ENCODE measurements at places on chromosomes 12 and 14. TPM values are rescaled to one million over a fixed set of nuclear protein-coding genes. Genes with fewer than 3 reads are reported as not detected.

- no peak for DNase-seq
Measured at GRCh38 chr14:56195223-56195622, 77.0 kb downstream of the PELI2 start.

- DNase-seq: no peak
Measured at GRCh38 chr12:22635812-22636211, 10.8 kb downstream of the ETNK1 start.

DNA sequence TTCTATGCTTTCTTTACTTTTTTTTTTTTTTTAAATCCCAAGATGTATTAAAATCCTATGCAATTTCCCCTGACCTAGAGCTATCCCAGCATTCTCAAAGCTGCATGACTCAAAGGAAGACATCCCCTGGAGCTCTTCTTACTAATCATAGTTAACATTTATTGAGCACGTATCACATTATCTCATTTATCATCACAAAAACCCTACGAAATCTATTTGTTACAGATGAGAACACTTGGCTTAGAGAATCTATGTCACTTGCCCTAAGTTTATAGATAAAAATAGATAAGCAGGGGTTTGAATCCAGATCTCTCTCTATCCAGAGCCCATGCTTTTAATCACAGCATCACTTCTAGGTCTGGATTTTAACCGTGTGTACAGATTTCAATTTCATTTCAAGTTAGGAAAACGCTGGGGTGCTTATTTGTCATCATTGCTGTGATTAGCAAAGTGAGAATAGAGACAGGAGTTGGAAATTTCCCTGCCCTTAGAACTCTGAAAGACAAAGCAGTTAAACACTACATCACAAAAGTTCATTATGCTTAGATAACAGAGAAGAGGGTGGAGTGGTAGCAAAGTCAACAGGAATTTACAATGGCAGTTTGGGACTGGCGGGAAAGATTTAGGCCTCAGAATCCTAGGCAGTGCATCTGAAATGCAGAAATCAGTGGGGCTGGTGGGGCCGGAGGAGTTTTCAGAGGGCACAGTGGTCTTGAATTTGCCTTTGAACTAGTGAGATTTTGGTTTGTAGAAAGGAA is 177.7 kb upstream of the FRMD6 start:
- no peak for DNase-seq

GRCh38 chr12:58148405-58148804 is 207.0 kb downstream of the ATP23 start:
- DNase-seq: no peak

GRCh38 chr14:74326369-74327152 is 21.7 kb upstream of the VRTN start:
- DNase-seq: no peak

Gene SYNDIG1L
- total RNA-seq: not detected

DNA sequence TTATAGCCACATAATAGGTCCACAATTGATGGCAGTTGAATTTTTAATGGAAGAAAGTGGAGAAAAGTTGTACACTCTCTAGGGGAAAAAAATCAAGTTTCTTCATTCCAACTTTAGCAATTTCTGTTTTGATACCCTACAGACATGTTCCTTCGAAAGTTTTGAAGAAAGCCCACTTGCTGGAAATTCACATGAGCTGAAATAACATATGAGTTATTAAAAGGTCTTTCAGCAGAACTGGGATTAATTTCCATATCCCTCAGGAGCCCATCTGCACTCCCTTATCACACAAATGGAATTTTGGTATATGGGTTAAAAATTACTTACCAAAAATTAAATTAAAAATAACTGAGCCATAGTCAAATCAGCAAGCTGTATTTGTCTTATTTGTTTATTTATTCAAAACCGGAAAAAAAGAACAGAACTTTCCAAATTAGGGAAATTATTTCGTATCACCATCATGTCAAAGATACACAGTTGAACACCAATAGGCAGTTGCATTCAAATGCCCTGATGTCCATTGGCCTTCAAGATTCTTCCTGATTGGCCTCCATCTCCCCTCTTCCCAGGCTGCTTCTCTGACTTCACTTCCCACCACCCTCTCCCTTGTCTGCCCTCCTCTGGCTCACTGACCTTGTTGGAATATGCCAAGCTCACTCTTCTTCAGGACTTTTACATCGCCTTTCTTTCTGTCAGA is 445.5 kb downstream of the EGLN3 start:
- no peak for DNase-seq

GRCh38 chr14:56422703-56423213 is 156.8 kb upstream of the TMEM260 start:
- DNase-seq: peak; percentile 10

Gene CAPS2
- total RNA-seq: 1.9 TPM

DNA sequence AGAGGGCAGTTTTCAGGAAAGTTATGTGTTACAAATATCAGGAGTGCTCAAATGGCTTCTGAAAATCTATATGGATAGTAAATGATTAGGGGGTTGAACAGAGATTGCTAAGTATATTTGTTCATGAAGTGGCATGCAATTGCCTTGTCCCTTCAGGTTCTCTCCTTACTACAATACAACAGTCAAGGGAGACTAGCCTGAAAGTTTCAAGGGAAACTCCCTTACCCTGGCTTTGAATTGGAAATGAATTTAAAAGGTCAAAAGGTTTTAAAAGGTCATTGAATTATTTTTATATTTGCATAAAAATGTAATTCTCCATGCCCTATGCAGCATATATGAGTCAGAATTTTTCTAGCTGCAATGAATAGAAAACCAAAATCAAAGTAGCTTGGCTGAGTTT is 253.1 kb upstream of the SYT1 start:
- DNase-seq: no peak

DNA sequence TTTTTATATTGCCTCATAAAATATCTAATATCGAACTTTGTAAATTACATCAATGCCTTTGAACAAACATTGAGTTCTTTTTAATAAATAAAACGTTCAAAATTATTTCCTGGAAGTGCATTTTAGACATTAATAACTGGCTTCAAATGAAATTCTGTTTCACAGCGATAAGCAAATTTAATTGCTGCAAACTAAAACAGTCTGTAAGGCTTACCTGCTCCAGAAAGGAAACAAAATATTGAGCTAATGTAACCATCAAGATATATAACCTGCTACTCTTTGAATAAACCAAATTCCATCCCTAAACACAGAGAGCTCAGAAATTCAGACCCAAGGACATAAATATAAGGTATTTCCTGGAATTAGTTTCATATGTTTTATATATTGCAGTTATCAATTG is 651.3 kb downstream of the MED13L start:
- no peak for DNase-seq

DNA sequence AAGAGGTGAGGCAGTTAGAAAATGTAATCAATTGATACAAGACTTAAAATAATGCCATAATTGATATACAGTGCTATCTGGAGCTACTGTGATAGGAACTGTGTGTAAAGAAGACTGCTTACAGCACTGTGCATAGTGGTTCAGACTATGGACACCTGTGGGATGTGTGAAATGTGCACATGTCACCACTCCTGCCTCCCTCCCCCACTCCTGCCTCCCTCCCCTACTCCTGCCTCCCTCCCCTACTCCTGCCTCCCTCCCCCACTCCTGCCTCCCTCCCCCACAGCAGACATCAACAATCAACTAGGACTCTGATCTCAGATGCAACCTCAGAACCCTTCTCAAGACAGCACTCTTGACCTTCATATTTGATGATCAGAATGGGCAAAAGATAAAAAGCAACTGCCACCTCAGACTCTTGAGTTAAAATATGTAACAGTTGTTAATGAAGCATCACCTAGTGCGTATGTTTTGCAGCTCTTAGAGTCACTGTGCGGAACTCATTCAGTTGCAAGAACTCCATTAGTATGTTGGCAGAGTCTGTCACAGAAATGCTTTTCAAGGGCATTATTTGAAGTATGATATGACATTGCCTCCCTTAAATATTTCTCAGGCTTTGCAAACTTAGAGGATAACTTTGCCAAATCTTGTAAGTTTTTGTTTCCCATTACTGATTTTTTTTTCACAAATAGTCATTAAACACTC is 255.2 kb upstream of the DDHD1 start:
- no peak for DNase-seq

Gene DENND5B
- total RNA-seq: 0.04 TPM

- no peak for DNase-seq
Measured at GRCh38 chr12:13039328-13039956, 4.7 kb upstream of the FAM234B start.

- DNase-seq: no peak
Measured at GRCh38 chr14:88470542-88471440, 84.0 kb downstream of the PTPN21 start.

DNA sequence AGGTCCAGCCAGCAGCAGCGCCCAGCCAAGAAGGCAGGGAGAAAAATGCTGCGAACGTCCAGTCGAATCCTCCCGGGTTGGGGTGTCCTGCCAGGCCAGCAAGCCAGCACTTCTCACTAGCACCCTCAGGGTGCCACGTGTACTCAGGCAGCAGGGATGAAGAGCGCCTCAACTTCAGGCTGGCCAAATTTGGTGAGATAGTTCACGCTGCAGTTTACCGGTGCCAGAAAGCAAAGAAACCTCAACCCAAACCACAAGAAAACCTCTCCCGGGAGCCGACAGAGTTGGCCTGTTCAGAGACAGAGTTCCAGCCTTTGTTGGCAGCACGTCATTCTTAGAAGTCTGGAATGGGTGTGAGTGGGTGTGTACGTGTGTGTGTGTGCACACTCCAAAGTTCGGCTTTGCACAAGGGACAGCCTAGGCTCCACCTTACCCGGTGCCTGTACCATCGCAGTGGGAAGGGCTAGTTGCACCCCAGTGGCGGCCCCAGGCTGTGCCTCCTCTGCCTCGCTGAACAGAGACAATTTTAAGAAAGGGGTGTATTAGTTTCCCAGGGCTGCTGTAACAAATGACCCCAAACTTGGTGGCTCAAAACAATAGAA is 42.1 kb downstream of the ELK3 start:
- DNase-seq: peak; percentile 52

Measured in CD8-positive, alpha-beta memory T cell (primary cell).